Esophagus squamous epithelium (tissue), 5 donors: ENCODE measurements at places on chromosomes 7 and 10. TPM values are rescaled to one million over a fixed set of nuclear protein-coding genes. Genes with fewer than 3 reads are reported as not detected.

- DNase-seq = no peak
- H3K27me3 ChIP-seq = no peaks in the 10 kb centered on the region
- H3K36me3 ChIP-seq = no peaks in the 10 kb centered on the region
- H3K4me1 ChIP-seq = no peaks in the 10 kb centered on the region
- H3K27ac ChIP-seq = no peak overlapping the region
Observed at GRCh38 chr7:112042631-112043030, 163.6 kb downstream of the DOCK4 start.

The FAM20C gene
- total RNA-seq = 12.6 TPM

DNA sequence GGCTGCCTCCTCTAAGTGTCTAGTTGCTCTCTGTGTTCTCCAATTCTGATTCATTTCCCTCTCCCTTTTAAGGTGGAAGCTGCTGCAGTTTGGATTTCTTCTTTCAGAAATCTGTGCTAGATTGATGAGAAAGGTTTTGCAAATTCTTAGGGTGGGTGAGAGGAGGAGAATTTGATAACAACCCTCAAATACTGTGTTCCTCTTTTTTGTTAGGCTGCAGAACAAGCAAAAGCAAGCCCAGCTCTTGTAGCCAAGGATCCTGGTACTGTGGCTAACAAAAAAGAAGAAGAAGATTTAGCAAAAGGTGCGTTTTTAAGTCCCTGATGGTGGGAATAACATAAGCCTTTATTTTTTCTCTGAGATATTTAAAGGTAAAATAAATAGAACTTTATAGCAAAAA, 49.1 kb downstream of the STAM start:
- DNase-seq = no peak
- no peak overlapping the region for H3K4me3 ChIP-seq
- H3K4me1 ChIP-seq = no peaks in the 10 kb centered on the region
- no peaks in the 10 kb centered on the region for H3K36me3 ChIP-seq

- no peaks in the 10 kb centered on the region for H3K4me1 ChIP-seq
- no peaks in the 10 kb centered on the region for H3K27me3 ChIP-seq
- DNase-seq = no peak
- no peaks in the 10 kb centered on the region for H3K36me3 ChIP-seq
- no peak overlapping the region for H3K4me3 ChIP-seq
Observed at GRCh38 chr7:86963599-86964230, 95.7 kb downstream of the ELAPOR2 start.
